ENCODE measurements at places on chromosomes 16 and 17.

GRCh38 chr16:3173892-3174617 lies 13.9 kb upstream of the OR1F1 start:
- no peak for DNase-seq

DNA sequence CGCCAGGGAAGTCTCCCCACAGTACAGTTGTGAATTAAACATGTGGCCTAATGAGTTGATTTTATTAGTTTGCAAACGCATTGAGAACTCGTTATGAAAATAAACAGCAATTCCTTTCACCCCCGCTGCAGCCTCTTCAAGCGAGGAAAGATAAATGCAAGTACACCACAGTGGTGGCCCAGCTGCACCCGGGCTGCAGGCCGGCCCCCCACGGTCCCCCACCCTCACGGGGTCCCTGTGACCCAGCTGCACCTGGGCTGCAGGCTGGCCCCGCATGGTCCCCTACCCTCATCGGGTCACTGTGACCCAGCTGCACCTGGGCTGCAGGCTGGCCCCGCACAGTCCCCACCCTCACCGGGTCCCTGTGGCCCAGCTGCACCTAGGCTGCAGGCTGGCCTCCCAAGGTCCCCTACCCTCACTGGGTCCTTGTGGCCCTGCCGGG lies 32.2 kb downstream of the SDK2 start:
- DNase-seq, result no peak

DNA sequence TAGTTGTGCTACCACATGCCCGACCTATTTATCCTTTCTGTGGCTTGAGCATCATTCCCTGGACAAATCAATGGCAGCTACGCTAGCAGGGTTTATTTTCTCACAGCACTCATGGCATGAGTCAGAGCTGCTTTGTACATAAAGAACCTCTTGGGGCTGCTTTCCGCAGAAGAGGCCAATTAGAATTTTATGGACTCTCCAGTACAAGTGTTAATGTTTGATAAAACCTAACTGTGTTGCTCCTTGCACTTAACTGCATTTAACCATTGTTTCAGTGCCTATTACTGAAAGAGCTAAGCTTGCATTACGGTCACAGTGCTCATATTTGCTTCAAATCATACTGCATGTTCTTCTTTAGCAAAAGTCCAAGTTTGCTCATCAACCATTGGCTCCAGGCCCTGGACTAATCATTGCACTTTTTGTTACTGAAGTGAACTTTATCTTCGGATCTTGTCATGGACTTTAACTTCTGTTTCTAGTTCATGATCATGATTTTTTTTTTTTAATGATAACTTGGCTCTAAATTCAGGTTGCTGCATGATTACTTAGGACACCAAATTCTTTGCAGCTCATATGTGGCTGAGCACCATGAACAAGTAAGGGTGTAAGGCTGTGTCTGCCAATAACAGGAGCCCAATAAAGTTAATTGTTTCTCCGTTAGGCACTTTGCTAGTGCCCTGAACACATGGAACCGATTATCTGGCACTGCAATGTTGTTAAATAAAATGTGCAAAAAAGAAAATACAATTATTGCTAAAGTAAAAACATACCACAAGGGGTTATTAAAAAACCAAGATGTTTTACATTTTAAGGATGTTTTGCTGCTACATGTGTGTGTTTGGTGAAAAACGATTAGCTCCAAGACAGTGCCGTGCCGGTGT lies 492.2 kb downstream of the KCNJ2 start:
- no peak for DNase-seq

DNA sequence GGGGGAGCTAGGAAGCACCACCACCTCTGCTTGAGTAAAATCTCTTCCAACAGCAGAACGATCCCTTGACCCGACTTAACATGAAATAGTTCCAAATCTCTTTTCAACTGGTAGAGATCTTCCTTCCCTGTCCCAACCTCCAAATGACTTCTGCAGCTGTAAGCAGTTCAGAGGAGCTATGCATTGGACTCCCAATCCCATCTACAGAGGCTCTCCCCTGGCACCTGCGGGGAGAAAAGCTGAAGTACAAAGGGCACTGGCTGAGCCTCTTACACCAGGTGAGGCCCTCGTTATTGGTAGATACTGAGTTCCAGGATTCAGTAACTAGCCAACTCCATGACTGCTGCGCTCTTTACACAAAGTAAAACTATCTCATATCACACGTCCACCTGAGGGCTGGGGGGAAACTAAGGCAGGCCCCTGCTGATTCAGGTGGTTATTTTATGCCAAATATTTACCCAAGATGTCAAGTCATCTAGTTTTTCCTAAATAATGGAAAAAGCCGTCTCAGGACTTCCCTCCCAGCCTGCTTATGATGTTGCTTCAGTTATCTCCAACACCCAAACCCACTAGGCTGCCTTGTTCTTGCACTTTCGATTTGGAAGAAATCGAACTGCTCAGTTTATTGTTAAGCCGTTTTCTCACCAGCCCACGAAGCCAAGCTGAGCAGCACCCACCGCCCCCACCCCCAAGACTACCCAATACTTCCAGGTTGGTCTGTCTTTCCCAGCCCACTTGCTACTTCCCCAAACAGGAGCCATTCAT lies 3.2 kb downstream of the ACTG1 start:
- DNase-seq, result no peak

DNA sequence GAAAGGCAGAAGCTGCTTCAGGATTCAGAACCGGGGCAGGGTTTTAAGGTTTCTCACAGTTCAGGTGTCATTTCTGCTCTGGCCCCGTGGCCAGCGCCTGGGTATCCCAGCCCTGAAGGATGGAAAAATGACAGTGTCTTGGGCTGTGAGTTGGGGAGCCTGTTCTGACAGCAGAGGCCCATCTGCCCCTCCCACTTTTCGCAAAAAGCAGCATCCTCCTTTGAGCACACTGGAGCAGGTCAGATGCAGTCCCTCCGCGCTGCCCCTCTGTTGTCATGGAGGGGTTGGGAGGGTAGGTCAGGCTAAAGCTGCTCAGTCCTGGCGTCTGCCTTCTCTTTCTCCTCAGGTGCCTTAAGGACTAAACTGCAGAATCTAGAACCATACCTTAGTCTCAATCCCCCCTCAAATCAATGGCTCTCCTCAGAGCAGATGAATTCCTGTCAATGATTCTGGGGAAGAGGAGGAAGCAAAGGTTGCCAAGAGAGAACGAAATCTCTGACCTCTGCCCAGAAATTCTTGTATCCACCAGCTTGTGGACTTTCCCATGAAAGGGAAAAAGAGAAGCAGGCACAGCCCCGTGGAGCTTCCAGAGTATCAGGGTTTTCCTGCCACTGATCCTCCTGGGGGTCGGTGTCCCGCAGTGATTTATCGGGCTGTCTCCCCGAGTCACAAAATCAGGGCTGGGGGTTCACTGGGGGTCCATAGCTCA lies 7.3 kb downstream of the NEUROD2 start:
- DNase-seq, result no peak
